Activated CD8-positive, alpha-beta T cell treated with anti-CD3 and anti-CD28 coated beads for 36 hours (primary cell): ENCODE measurements at places on chromosomes 11 and 22.

DNA sequence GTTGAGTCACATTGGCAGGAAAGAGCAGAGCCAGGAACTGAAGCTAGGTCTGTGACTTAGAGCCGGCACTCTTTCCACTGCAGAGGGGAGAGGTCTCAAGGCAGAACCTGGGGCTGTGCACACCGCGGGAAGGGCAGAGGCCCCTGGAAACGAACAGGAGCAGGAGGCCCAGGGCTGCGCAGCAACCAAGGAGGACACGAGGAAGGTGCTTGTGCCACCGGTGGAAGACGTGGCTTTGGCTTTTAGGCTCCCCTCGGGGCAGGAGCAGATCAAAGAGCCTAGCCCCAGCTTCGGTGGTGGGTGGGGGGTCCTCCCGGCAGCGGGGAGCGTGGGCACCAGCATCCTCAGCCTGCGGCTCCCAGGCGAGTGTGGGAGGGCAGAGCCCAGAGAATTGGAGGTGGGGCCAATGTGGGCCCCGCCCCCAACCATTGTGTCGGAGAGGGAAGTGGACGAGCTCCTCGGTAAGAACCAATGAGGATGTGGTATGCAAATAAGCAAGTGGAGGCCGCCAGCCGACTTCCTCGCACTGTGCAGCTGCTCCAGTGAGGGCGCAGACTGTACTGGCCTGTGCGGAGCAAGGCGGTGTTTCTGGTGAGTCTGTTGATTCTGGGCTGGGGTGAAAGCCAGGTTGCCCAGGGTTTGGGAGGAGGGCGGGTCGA, at the start of gene CCDC116:
CCDC116 (plus strand) TSS at position 524 of the 659 bp plus-strand sequence. CDS start 422 bp downstream, outside the sequence.
- H3K4me1 ChIP-seq, result peaks cover 27% of the 10 kb centered on the region
- peaks cover 18% of the 10 kb centered on the region for H3K36me3 ChIP-seq
- DNase-seq, result peak; percentile 78

- no peaks in the 10 kb centered on the region for H3K36me3 ChIP-seq
- no peak overlapping the region for H3K27ac ChIP-seq
- peaks cover 3% of the 10 kb centered on the region for H3K4me1 ChIP-seq
- H3K27me3 ChIP-seq, result peaks cover 8% of the 10 kb centered on the region
- no peak for DNase-seq
These were observed 58.5 kb downstream of the CCDC34 start for GRCh38 chr11:27304514-27304913.

DNA sequence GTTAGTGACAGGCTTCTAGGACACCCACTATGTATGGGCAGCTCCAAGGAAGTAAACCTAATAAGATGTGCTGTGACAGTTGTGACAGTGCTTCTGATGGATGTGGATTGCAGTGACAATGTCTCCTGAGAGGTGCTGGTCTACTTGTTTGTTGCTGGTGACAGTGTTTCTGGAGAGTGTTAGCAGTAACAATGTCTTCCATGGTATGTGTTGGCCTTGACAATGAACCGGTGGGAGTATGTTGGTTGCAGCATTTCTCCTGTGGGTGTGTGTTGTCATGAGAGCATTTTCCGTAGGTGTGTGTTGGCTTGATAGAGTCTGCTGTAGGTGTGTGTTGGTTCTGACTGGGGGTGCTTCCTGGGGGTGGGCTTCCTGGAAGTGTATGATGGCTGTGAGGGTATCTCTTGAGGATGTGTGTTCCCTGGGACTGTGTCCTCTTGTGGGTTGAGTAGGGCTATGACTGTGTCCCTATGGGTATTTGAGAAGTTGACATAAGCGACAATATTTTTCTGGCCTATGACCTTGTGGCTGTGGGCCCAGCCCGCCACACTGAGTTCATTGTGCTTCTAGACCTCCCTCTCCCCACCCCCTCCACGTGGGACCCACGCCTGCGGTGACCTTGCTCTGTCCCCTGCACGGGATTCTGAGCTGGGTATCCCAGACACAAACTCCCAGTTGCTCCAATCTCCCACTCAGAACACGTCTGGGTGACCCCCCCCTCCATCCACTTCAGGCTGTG, 1.2 kb downstream of the DCHS1 start:
- DNase-seq, result peak; percentile 32
- no peaks in the 10 kb centered on the region for H3K36me3 ChIP-seq
- no peak overlapping the region for H3K27ac ChIP-seq

GRCh38 chr22:29114392-29114791, 41.6 kb downstream of the KREMEN1 start:
- H3K36me3 ChIP-seq, result no peaks in the 10 kb centered on the region
- H3K27me3 ChIP-seq, result peaks cover 22% of the 10 kb centered on the region
- no peaks in the 10 kb centered on the region for H3K4me1 ChIP-seq
- no peak for DNase-seq

DNA sequence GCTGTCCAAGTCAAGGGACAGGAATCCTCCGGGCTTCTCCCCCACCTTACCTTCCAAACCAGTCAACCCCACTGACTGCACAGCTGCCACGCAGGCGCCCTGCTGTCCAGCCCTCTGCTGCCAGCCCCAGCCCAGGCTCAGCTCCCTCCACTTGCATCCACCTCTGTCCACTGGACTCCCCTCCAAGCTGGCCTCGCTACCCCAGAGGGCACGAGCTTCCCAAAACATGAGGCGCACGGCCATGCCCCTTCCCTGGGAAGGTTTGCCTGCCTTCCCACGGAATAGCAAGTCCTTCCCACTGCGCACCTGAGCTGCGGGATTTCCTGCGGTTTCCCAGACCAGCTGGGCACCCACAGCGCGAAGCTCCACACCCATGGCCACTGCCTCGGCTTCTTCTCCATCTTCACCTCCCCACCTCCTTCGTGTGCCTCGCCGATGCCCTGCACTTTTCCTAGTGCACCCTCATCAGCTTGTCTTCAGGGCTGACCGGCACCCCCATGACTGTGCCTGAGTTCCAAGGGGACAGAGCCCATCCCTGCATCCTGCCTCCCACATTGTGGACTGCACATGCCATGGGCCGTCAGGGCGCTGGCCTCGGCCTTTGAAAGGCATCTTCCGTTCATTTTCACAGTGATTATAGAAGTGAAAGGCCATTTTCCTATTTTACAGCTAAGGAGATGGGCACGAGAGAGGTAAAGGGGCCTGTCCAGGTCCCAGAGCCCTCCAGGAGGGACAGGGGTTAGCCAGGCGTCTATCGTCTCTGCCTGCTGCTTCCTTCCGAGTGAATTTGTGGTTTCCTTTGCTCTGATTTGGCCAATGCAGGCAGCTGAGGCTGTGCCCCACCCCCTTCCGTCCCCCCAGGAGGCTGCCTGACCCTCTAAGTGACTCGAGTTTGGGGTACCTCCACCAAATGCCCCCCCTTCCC, 16.4 kb downstream of the IFITM10 start:
- peaks cover 5% of the 10 kb centered on the region for H3K36me3 ChIP-seq
- H3K4me1 ChIP-seq, result peaks cover 31% of the 10 kb centered on the region
- peaks cover 10% of the 10 kb centered on the region for H3K27me3 ChIP-seq
- H3K27ac ChIP-seq, result no peak overlapping the region

- no peak overlapping the region for H3K4me3 ChIP-seq
- H3K4me1 ChIP-seq, result peaks cover 53% of the 10 kb centered on the region
- no peaks in the 10 kb centered on the region for H3K27me3 ChIP-seq
- no peak for DNase-seq
These were observed 75.1 kb upstream of the ARFGAP3 start for GRCh38 chr22:42932197-42932519.
